ENCODE measurements at places on chromosomes 12 and 14.

DNA sequence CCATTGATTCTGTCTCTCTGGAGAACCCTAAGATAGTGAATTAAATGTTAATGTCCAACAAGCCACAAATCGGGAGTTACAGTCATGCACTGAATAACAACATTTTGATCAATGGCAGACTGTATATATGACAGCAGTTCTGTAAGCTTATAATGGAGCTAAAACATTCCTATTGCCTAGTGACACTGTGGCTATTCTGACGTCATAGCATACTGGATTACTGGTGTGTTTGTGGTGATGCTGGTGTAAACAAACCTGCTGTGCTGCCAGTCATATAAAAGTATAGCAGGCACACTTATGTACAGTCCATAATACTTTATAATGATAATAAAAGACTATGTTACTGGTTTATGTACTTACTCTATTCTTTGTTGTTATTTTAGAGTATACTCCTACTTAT is 56.7 kb upstream of the BICD1 start:
- DNase-seq = no peak

GRCh38 chr14:69620211-69620611 is 8.8 kb downstream of the SUSD6 start:
- DNase-seq = no peak

DNA sequence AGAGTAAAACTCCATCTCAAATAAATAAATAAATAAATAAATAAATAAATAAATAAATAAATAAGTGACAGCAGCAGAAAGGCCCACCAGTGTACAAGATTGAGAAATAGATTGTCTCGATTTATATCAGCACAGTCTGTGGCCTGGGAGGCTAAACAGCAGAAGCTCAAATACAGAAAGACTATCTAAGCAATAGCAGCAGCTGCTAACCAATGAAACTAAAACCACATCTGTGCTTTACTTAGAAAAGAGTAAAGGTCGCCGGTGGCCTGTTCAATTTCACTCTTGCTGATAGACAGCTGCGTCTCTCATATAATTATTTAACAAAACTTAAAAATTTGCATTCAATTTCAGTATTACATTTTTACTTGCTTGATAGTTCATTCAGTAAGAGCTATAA is 325.7 kb downstream of the CEP128 start:
- DNase-seq = no peak

DNA sequence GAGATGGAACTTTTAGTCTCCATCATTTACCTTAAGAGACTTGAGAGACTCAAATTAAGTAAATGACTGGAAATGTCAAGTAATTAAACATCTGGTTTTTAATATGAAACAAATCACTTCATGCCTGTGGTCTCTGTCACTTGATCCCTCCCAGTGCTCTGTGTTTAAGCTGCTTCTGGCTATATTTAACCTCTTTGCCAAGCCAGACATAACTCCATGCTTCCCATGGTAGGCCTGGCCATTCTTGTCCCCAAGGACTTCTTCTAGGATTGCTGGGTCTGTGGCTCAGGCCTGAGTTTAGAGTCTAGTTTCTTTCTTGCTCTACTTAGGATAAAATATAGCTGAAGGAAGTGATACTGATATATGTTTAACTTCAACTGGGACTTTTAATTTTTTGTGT is 1013.6 kb downstream of the FLRT2 start:
- DNase-seq = no peak

GRCh38 chr12:108505129-108505528 is 9.9 kb upstream of the FICD start:
- no peak for DNase-seq

- no peak for DNase-seq
Observed at GRCh38 chr12:45290216-45290605, 74.3 kb downstream of the ANO6 start.

DNA sequence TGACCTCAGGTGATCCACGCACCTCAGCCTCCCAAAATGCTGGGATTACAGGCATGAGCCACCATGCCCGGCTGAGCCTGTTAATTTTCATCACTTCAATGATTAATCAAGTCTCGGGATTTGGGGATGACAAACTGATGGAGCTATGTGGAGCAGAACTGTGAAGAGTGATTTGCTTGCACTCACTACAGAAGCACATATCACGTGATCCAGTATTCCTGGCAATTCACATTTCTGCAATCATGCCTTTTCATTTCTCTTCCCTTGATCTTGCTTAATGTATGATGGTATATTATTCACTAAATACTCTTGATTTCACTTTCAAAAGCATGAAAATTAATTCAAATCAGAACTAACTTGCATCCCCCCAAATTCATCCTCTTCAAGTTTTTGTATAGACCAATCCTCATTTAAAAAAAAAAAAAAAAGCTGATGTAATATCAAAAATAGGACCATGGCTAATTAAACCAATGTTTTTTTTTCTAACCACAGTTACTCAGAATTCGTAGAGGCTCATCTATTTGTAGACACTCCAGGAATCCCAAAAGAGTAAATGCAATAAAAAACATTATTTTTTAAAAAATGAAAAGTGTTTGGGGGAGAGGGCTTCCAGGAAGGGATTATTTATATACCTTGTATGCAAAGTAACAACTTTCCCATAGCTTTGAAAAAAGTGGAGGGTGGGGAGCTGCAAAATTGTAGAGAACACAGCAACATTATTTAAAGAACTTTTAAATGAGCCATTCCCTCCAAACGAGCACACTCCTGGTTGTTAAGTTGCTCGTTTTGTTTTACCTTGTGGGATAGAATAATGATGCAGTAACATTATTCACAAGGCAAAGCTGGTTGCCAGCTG is 7.0 kb upstream of the ATXN2 start:
- DNase-seq = no peak

DNA sequence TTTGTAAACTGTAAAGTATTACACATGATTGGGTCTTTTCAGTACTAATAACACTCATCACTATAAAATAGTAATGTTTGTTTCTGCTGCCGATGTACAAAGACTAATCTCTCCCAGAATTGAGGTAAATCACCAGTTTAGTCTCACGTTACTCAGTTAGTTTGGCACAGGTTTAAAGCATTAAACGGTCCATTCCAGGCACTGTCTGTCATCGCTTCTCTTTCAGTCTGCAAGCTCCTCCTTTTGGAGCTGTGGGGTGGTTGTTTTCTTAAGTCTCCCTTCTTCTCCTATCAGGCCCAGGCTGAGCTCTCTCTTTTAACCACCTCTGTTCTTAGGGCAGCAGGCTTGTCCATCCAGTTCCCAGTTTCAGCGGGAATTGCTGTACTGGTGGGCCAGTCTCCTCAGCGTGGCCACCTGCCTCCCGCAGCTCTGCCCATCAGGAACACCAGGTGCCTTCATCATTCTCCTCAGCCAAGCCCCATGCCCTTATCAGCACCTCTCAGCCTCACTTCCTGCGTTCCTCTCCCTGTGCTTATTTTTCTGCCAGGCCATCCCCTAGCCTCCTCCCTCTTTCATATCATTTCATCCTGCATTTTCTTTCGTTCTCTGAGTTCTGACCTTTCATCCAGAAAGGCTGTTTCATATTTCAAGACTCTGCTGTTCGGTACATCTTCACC is 149.0 kb downstream of the TGFB3 start:
- DNase-seq = no peak

DNA sequence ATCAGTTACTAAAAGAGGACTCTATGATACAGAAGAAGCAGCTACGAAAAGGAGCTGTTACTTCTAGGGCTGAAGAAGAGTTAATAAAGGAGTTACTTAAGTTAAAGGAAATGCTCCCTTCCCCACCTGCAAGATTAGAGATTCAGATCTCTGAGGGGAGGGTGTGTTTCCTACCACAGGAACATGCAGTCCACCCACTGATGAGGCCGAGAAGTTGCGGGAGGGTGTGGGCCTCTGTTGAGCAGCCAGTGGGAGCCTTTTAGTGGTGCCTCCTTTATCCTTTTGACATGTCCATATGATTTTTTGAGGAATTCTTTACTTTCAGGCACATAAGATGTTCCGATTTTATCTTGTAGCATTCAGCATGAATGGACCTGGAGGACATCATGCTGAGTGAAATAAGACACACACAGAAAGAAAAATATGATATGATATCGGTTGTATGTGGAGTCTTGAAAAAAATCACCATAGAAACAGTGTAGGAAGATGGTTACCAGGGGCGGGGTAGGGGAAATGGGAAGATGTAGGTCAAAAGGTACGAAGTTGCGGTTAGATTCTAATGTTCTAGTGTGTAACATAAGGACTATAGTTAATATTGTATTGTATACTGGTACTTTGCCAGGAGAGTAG is 4.4 kb upstream of the M6PR start:
- DNase-seq = no peak

DNA sequence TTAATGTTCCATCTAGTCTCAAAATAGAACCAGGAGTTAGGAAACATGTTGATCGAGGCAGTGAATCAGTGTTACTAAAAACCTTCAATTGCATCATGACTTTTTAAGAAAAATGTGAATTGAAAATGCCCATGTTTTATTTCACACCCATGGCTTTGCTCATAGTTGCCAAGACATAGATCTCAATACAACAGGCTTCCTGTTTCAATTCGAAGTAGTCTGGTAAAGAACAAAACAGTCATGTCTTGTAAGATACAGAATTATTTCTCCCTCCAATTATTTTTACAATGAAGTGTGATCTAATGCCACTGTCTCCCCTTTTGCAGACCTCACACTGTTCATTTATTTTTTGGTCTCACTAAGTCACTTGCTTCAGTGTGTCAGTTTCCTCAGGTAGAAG is 44.6 kb upstream of the FAR2 start:
- DNase-seq = no peak

- DNase-seq = no peak
Observed at GRCh38 chr12:50988871-50989270, 36.5 kb downstream of the HIGD1C start.

- DNase-seq = no peak
Observed at GRCh38 chr14:50303744-50304471, 8.1 kb downstream of the L2HGDH start.

GRCh38 chr12:85441741-85442140 is 161.7 kb downstream of the ALX1 start:
- no peak for DNase-seq

DNA sequence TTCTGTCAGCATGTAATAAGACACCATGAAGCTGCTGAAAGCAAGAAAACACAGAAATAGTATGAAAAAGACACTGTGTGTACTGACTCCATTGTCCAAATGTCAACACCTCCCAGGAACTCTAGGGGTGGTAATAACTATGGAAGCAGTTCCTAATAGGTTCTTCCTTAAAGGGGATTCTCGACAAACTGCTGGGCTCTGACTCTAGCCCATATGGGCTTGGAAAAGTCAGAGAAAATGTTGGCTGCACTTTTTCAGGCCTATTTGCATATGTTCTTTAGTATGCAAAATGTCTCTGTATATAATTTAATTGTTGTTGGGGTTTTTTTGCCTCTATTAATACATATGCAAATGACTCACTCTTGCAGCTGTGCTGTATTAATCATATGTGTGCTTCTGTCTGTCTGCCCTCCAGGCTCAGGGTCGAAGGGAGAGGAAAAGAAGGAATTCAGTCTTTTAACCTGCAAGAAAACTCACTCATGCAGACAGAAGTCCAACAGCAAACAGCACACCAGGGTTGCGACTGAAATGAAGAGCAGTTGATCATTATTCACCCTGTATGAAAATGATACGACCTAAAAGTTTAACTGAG is 317.6 kb downstream of the SOX5 start:
- no peak for DNase-seq

DNA sequence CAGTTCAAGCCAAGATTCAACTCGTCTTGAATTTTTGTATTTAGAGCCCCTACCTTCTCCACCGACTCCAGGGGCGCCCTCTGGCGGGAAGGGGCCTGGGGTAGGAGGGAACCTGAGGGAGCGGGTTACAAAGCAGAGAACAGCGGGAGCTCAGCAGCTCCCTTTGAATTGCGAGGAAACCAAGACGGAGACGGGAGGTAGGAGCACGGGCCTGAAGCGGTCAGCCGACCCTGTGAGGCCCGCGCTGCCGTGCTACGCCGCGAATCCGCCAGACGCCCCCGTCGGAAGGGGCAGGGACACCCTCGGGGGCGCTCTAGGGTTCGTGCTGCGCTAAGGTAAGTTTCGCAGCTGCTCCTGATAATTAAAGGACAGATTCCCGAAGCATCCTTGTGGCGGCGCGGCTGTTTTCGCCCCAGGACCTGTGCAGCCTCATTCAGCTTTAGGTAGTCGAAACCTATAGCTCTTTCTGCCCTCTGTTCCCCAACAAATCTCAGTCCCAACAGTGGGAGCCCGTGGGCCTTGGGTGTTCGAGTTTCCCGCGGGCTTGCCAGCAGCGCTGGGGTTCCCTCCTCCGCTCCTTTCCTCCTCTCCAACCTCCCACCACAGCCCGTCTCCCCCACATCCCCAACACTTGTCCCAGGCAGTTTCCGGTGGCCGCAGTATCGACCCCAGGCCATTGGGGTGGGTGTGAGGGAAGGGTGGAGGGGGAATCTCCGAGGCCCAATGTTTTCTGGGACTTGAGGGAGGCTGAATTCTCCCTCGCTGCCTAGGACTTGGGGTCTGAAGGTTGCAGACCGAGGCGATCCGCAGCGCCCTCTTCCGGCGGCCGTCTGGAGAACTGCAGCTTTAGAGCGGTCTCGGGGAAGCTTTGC is 5.1 kb upstream of the NKX2-1 start:
- peak; percentile 89 for DNase-seq

DNA sequence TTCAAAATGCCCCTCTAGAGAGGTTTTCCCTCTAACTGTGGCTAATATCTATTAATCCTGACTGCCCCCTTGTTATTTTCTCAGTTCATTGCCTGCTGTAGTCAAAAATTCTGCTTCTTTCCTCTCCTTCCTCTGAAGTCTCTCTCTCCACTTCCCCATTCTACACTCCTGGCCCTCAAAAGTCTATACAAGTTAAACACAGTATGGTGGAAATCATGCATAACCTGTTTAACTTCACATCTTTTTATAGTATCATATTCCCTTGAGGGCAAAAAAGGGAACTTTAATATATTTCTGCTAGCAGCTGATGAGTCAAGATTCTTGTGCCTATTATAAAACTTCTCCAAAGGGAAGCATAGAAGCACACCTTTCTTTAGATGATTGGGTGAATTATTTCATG is 16.7 kb downstream of the GRIP1 start:
- DNase-seq = no peak

- no peak for DNase-seq
Observed at GRCh38 chr14:68074765-68075381, 255.3 kb downstream of the RAD51B start.

DNA sequence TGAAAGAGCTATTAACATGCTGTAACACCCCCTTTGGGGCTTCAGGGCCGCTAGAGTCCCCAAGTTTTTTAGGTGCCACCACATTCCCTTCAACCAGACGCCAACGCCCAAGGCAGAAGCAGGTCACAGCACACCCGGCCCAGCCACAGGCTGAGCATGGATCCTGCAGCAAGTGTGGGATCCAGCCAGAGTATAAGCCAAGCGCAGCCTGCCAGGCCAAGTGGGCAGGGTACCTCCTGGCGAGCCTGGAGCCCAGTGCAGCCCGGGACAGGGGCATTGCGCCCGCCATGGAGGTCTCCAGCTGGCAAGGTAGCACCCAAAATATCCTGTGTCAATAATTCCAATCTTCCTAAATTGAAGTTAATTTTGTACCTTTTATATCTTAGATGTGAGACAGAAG is 55.5 kb downstream of the EML5 start:
- DNase-seq = no peak

DNA sequence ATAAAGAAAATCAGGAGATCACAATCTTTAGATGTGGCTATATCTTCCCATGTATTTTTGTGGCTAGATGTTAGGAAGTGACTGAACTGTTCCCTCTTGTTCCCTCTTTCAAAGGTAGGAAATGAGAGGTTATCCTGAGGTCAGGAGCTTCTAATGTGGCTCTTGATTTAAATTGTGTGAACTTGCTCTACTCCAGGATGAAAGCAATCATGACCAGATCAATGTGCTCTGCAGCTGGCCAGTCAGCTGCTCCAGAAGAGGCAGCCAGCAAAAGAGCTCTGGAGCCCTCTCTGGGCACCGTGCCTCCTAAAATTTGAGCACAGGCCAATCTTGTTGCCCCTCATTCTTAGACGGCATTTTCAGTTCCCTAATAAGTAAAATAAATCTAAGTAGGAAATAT is 32.0 kb downstream of the CDK17 start:
- no peak for DNase-seq

Data from glutamatergic neuron (in vitro differentiated cells).